Activated CD8-positive, alpha-beta memory T cell treated with anti-CD3 and anti-CD28 coated beads, Interleukin-2, amount 10 ng/mL, durations not matched to agents 7 days and 5 days (primary cell): ENCODE measurements at places on chromosomes 1 and 21.

- no peak for DNase-seq
Measured at GRCh38 chr1:45998020-45998617, 134.3 kb downstream of the PIK3R3 start.

GRCh38 chr21:16713331-16714117 lies 799.3 kb upstream of the CXADR start:
- no peak for DNase-seq

- DNase-seq, result no peak
Measured at GRCh38 chr1:68633141-68633919, 136.4 kb upstream of the DEPDC1 start.

DNA sequence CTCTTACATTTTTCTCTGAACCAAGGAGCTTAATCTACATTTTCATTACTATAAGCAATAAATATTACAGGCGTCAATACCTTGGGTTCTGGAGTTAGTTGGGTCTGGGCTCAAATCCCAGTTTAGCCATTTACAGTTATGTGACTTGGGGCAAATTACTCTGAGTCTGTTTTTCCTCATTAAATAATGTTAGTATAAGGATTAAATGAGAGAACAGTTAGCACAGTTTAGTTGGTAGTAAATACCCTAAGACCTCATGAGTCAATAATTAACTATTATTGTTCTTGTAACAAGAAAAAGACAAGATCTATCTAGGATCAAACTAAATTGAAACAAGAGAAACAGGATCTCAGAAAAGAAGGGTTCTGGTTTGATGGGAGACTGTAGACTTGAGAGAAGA lies 4.6 kb downstream of the C1orf116 start:
- no peak for DNase-seq
